Gastrocnemius medialis (tissue), 4 donors: ENCODE measurements at places on chromosomes 1 and 21. TPM values are rescaled to one million over a fixed set of nuclear protein-coding genes. Genes with fewer than 3 reads are reported as not detected.

DNA sequence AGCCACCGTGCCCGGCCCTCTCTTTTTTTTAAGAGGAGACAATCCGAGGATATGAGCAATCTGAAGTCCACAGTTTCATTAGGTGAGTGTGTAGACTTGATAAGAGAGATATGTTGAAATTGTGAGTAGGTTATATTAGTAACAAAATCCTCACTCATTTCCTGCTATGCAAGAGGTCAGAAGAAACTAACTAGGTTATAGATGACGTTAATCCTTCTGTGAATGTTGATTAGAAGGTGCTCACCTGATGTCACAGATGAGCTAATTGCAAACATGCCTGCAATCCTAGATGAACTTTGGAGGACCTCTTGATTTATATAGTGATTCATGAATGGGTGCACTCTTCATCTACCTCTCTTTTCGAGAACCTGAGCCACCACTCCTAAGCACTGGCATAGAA lies 29.3 kb downstream of the NTMT2 start:
- DNase-seq = no peak

- peak; percentile 13 for DNase-seq
These were observed 574 bp downstream of the ITPKB start for GRCh38 chr1:226738421-226738994.

- peak; percentile 88 for DNase-seq
These were observed 141.0 kb downstream of the PBX1 start for GRCh38 chr1:164699815-164700491.

DNA sequence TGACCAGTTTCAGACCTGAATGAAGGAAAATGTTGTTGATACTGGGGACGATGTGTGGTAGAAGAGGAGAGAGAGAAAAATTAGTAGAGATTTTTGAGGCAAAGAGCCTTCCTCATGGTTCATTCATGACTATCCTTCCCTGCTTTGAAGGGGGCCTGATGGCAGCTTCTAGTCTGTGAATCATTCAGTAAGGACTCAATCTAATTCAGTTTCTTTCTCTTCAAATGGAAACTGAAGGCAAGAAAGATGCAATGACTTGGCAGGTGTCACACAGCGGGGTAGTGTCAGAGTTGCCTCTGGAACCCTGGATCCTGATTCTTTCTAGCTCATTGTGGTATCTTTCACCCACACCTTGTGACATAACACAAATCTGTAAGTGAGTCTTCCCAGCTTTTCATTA lies 14.9 kb upstream of the CD5L start:
- DNase-seq = no peak

DNA sequence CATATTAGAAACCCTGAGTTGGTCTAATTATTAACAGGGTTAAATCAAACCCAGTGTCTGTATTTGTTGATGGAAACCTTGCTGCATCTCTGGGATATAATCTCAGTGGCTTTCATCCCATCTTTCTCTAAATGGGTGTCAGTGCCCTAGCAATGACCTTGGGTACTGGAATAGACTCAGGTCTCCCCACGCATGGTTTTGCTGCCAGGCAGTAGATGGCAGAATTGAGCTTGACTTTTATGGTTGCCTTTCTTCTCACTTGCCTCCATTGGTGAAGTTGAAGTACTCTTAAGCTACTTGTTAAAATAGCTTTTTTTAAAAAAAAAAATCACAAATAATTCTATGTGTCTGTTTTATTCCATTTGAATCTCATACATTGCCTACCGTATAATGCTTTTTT lies 81.8 kb upstream of the HMCN1 start:
- no peak for DNase-seq

- no peak for DNase-seq
These were observed 11.5 kb downstream of the TRIT1 start for GRCh38 chr1:39871796-39872195.

DNA sequence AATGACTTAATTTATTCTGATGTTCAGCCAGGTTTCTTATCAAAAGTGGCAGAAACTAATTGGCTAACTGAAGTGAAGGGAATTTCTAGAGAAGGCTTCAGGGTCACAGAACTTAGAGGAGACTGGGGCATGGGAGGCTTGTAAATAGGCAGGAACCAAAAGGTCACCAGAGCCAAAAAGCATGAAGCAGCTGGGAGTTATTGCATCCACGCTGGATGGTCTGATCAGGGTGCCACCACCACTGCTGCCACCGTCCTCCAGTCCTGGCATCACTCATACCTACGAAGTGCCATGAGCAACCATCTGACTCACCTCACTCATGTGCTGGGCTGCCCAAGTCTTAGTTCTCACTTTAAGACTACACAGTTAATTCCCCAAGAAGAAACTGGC lies 82.5 kb upstream of the DPH5 start:
- no peak for DNase-seq

Gene PARK7
- total RNA-seq = 370 TPM

Gene TBX15
- total RNA-seq = 260 TPM
